Left cardiac atrium (tissue), 4 donors: ENCODE measurements at places on chromosomes 16 and 17. TPM values are rescaled to one million over a fixed set of nuclear protein-coding genes. Genes with fewer than 3 reads are reported as not detected.

TEKT1 gene
- total RNA-seq = not detected

WNT9B gene
- 0.53 TPM for total RNA-seq

KRT20 gene
- total RNA-seq = not detected

PRAC1 gene
- not detected for total RNA-seq

TMC8 gene
- total RNA-seq = 3.8 TPM

PPL gene
- total RNA-seq = 6.1 TPM

ZPBP2 gene
- not detected for total RNA-seq

WFIKKN1 gene
- 0.50 TPM for total RNA-seq

KRTAP17-1 gene
- total RNA-seq = not detected

ALOXE3 gene
- not detected for total RNA-seq
